ENCODE measurements at places on chromosomes 13 and 19.

- no peak for DNase-seq
Measured at GRCh38 chr13:68028701-68029100, 798.6 kb upstream of the PCDH9 start.

- no peak for DNase-seq
Measured at GRCh38 chr13:89673789-89674311, 1673.6 kb upstream of the MIR17HG start.

GRCh38 chr13:27792393-27793218 lies at the start of gene GSX1:
Gene GSX1 (plus strand): TSS chr13:27792483. CDS start chr13:27792691, 208 bp downstream.
- DNase-seq = peak; percentile 61

GRCh38 chr13:77535448-77535847 lies at the start of gene SCEL:
Gene SCEL (plus strand): TSS chr13:77535706. CDS start chr13:77555876, 20,170 bp downstream.
- no peak for DNase-seq

GRCh38 chr13:101211261-101211660 lies 205.0 kb downstream of the NALCN start:
- no peak for DNase-seq

DNA sequence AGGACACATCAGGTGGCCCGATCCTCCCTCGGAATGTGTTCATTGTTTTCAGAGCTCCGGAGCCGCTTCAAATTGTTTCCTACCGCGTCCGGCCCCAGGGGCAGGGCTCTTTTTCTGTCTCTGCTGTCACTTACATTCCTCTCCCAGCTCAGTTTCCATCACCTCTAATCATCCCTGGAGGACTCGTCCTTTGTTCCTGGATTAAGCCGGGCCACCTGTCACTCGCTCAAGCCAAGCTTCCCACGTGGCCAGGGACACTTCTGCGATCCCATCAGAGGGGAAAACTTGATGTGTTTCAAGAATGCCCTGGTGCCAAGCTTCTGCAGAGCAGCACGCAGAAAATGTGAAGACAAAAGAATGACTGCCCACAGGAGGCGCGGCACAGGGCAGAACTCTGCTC lies 13.5 kb downstream of the IL17D start:
- DNase-seq = peak; percentile 22

DNA sequence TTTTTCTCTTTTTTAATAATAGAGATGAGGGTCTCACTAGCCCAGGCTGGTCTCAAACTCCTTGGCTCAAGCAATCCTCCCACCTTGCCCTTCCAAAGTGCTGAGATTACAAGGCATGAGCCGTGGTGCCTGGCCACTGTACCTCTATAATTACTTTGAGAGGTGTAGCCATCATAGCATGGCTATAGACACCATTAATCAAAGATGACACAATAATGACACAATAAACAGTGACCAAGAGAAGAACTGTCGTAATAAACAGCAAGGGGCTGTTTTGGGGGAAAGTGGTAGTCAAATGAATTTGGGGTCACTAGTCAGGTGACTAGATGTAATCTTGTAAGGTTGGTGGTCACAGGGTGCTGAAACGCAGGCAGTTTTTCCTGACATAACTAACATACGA lies 30.4 kb downstream of the KLF5 start:
- DNase-seq = no peak
